ENCODE measurements at places on chromosomes 4 and X.

- no peak for DNase-seq
Observed at GRCh38 chr4:749698-750666, 44.4 kb downstream of the PCGF3 start.

DNA sequence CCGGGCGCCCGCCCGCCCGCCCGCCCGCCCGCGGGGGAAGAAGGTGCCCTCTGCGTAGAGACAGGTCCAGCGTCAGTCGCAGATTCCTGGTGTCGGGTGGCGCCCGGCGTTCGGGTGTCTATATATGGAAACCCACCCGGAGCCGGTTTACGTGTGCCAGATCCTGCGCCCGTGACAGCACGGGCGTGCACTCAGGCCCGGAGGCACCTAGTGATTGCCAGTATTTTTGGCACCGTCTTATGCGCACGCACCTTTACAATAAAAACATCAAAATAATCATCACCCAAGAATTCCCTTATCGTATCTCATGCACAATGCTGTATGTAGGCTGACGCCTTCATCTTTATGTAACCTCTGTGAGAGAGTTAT lies 519 bp downstream of the SLC25A4 start:
- DNase-seq, result peak; percentile 67

GRCh38 chr4:100420571-100420970 lies 97.3 kb downstream of the EMCN start:
- no peak for DNase-seq

DNA sequence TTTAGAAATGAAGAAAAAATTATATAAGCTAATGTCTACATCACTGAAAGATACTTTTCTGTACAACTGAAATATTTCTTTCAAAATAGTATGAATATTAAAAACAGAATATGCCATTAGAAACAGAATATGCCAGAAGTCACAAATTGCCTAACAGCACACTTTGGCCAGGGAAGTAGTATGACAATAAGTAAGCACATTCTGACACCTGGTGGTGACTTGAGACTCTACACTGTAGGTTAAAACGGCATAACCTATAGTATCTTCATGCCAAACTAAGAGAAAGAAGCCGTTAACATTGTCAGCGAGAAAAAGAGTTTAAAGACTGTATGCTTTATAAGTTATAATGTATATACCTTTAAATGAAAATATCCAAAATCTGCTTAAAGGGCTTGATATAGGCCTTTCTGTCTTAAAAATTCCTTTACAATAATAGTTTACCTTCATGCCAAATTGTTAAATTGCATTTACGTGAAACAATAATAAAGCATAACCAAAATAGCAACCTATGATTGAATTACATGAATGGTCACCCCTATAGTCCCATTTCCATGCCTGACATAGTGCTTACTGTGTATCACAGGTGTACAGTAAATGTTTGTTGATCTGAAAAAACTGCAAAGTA lies 32.8 kb downstream of the FAM13A start:
- peak; percentile 84 for DNase-seq

DNA sequence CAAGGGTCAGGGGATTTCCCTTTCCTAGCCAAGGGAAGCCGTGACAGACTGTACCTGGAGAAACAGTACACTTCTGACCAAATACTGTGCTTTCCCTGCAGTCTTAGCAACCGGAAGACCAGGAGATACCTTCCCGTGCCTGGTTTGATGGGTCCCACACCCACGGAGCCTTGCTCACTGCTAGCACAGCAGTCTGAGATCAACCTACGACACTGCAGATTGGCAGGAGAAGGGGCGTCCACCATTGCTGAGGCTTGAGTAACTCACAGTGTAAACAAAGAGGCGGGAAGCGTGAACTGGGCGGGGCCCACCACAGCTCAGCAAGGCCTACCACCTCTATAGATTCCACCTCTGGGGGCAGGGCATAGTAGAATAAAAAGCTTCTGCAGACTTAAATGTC lies 48.7 kb upstream of the SRD5A3 start:
- DNase-seq, result peak; percentile 35

GRCh38 chrX:47683829-47684205 lies 24.8 kb upstream of the UXT start:
- DNase-seq, result no peak

GRCh38 chrX:148825696-148826095 lies 325.3 kb downstream of the AFF2 start:
- DNase-seq, result no peak

DNA sequence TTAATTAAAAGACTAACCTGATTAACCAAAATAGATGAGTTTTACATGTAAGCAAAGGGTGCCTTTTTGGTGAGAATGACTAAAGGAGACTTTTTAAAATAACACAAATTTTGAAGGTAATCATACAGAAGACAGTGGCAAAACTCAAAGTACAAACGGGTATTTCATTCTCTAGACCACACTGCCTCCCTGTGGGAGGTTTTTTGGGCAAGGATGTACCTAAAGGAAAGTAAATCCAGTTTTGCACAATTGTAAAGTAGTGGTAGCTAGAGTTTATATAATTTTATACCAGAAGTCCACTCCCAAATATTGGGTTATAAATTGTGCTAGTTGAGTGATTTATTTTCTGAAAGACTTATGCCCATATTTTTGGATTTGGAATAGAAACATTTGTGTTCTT lies 201.0 kb downstream of the PAPSS1 start:
- peak; percentile 54 for DNase-seq

DNA sequence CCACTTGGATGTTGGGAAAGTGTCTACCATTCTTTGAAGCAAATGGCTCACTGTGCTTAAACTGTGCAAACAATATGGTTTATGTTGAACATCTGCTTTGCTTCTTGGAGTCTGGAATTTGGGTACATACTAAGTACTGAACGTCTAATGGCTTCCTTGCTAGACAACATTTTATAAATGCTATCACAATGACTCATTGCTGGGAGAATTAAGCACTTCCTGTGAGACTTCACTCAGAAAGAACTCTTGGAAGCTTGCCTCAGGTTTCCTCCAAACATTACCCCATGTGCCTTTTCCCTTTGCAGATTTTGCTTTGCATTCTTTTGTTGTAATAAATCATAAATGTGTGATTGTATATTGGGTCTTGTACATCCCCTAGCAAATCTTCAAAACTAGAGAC lies 139.7 kb downstream of the PACRGL start:
- peak; percentile 68 for DNase-seq

GRCh38 chrX:56505866-56506265 lies 57.6 kb upstream of the UBQLN2 start:
- peak; percentile 23 for DNase-seq

DNA sequence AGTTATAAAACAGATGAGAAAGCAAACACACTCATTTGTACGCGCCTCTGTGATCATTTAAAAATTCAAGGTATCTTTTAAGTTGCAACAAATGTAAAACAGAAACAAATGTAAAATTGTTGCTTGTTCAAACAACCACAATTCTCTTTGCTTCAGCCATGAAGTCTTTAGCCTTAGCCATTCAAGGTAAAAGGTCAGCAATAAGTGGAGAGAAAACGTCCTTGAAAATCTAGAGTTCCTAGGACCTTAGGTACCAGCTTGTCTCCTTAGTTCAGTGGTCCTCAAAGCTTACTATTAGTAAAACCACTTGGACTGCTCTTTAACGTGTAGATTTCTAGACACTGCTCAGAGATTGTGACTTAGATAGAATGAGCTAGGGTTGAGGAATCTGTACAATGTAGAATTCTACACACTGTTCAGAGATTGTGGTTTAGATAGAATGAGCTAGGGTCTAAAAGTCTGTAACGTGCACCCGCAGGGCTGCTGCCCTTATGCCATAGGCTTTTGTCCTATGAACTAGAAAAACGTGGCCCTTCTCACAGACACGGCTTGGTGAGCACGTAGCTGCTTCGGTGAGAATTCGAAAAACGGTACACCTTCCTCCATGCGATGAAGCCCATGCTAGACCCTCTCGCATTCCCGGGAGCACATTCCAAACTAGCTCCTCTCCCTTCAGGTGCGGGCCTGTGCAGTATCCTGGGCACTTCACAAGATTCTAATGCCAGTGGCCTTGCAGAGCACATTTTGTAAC lies 1.7 kb downstream of the PLAC8 start:
- no peak for DNase-seq
